EH (cell line): ENCODE measurements at places on chromosomes 11 and 22.
A peak's percentile ranks its signal among the peaks of the same experiment; 100 is the strongest.

DNA sequence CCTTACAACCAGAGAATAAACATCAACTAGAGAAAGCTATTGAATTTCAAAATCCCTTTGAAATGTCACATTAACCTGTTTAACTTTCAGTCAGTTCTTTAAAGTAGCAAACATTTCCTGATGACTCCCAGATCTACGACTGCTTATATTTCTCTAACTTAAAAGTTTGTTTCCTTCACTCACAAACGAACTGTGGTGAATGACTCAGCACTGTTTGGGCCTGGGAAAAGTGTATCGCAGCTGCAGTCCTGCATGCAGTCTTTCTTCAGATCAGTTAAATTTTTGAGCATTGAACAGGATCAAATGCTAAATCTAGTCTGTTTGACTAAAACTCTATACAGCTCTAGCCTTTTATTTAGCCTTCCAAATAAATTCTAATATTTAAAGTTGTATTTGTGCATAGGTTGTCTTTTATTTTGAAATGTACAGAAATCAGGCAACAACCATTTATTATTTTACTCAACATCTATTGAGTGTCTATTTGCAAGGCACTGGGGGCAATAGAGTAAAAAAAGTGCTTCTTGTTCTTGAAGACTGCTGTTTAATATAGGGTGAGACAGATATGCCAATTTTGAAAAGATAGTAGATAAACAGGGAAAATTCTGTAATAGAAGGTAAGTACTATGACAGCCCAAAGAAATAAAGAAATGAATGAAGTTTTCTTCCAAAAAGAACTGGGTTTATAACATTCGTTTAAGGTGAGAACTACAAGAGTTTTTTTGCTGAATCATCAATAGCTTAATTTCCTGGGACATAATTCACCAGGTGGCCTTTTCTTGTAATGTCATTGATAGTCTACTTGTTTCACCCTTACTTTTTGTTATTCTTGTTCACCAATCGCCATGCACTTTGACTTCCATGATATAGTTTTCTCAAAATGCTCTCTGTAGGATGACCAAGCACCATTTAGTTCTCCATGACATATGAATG, 235.4 kb downstream of the METTL15 start:
- DNase-seq = peak; percentile 88

DNA sequence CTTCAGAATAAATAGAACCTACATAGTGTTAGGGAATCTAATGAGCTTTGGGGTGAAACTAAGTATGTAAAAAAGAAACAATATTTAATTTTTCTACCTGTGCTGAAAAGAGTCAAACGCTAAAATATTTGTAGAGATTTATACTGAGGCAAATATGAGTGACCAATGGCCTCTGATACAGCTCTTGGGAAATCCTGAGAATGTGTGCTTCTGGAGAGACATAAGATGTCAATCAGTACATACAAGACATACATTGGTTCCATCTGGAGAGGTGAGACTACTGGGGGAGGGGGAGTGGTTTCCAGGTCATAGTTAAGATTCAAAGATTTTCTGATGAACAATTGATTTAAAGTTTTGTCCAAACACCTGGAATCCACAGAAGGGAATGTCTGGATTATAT, 970 bp downstream of the ASRGL1 start:
- DNase-seq = no peak

GRCh38 chr11:10164621-10165020, 129.4 kb downstream of the SBF2 start:
- DNase-seq = peak; percentile 52

DNA sequence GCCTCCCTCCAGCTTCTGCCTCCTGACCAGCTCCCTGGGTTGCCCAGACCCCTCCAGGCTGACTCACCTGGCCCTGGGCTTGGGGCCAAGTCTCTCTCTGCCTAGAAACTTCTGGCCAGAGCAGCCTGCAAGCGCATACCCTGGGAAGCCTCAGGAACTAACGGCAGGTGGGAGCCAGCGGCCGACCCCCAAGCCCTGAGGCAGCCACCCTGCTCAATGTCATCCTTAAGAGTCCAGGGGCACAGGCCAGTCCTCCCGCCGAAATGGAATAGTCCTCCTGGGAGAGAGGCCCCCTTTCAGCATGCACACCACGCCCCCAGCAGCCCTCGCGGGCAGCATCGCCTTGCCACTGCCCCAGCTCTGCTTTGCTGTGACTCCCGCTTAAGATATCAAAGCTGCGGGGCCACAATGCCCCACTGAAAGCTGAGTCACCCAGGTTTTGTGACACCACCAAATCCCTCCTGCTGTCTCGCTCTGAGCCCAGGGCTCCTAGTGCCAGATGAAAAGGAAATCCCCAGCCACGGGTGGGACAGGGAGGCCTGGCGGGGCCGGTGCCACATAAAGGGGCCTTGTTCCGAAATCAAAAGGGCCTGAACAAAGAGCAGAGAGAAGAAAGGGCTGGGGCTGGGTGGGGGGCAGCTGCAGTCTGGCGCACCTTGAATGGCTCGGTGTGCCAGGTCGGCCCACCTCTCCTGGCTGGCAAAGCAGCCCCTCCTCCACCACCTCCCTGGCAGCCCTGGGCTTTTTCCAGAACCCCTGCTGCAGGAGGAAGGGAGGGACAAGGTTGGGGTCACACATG, 21.4 kb upstream of the FGF3 start:
- no peak for DNase-seq

DNA sequence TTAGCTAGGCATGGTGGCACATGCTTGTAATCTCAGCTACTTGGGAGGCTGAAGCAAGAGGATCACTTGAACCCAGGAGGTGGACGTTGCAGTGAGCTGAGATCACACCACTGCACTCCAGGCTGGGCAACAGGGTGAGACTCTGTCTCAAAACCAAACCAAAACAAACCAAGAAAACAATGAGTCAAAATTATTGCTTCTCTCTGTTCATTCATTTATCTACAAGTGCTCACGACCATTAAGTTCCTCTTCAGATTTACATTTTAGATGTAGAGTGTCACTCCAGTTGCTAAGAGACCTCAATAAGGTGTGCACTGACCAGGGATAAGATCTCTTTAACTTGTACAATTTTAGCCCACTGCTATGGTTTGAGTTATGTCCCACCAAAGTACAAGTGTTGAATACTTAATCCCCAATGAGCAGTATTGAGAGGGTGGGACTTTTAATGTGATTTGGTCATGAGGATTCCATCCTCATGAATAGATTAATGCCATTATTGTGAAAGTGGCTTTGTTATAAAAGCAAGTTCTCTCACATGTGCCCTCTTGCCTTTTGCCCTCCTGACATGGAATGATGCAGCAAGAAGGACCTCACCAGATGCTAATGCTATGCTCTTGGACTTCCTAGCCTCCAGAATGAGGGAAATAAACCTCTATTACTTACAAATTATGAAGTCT, 7.8 kb downstream of the HNRNPUL2 start:
- DNase-seq = peak; percentile 17

DNA sequence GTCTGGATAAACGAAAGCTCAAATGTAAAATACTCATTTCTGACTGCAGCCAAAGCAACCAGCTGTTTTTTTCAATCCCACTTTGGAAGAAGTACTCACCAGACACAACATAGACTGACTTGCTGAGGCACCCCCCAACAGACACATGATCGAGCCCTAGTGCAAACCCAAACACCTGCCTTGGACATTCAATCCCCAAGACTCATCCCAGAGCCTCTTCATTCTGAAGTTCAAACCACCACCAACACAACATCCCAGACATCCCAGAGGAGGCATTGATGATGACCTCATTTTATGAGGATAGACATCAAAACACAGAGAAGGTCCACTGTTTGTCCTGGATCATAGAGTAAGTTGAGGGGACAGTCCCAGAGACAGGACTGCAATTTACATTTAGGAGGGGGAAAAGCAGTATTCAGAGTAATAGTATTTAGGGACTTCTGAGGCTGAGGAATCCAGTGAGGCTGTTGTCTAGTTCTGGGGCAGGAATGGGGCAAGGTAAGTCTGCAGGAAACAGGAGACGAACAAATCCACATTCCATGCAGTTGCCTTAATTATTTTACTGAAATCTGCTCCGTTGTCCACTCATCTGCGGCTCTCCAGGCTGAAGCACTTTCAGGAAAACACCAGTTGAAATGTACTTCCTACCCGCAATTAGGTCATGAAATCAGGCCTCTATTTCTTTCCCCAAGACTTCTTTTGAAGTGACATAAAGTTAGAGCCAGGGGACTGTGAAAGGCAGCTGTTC, 54.8 kb downstream of the CLPB start:
- no peak for DNase-seq

GRCh38 chr11:69263736-69264052, 30.3 kb upstream of the MYEOV start:
- no peak for DNase-seq

DNA sequence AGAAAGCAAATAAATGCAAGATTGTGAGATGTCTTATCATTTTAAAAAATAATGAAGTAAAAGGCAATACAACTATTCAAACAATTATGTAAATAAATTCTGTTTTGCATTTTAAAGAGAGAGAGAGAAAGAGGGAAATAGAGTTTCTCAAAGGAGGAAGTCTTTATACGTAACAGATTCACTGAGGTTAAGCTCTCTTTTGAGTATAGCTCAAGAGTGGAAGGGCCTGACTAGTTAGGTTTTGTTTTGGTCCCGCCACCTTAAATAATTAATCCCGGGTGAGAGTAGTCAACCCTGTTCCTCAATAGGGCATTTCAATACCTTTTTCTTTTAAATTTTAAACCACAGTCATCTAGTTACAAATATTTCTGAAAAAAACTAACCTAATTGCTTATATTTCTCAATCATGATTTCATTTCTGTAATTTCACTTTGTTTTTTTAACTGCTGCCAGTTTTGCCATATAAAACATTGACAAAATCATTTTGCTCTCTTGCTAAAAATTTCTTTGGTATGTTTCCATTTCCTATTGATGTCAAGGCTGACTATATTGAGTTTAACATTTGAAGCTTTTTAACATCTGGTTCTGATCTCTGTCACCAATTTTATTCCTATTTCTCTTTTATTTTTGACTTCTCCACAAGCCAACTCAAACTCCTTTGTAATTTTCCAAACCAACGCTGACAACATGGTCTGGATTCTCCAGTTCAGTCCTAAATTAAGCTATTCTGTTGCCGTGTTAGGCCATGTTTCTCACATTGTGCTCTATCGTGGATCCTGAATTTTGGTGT, 10.3 kb downstream of the OR10D3 start:
- DNase-seq = no peak

DNA sequence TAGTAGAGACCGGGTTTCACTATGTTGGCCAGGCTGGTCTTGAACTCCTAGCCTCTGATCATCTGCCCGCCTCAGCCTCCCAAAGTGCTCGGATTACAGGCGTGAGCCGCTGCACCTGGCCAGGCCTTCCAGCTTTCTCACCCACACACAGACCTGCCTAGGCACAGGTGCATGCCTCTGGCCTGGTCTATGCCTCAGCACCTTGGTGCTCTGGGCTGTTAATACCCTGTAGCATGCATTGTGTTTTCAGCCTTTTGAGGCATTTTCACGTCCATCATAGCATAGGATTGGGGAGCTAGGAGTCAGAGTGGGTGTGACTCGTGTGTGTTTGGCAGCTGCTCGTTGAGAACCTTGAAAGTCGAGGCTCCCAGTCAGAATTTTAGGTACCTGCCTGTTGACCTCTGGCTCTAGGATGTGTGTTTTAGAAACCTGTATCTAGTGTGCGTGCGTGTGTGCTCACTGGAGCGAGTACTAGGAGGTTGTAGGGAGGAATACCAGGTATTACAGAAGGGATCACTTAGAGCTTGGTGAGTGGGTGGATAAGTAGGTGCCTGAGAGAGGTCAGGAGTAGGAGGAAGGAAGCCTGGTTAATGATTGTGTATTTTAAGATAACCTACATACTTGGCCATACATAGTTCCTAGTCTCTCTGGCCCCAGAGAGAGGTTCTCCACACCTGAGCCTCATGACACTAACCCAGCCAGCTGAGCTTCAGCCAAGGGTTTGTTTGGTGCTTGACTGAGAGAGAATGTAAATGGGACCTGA, 20.0 kb downstream of the CRKL start:
- no peak for DNase-seq

GRCh38 chr11:128235426-128235825, 351.9 kb downstream of the ETS1 start:
- no peak for DNase-seq

- no peak for DNase-seq
Observed at GRCh38 chr11:118606844-118607228, 579 bp upstream of the PHLDB1 start.

DNA sequence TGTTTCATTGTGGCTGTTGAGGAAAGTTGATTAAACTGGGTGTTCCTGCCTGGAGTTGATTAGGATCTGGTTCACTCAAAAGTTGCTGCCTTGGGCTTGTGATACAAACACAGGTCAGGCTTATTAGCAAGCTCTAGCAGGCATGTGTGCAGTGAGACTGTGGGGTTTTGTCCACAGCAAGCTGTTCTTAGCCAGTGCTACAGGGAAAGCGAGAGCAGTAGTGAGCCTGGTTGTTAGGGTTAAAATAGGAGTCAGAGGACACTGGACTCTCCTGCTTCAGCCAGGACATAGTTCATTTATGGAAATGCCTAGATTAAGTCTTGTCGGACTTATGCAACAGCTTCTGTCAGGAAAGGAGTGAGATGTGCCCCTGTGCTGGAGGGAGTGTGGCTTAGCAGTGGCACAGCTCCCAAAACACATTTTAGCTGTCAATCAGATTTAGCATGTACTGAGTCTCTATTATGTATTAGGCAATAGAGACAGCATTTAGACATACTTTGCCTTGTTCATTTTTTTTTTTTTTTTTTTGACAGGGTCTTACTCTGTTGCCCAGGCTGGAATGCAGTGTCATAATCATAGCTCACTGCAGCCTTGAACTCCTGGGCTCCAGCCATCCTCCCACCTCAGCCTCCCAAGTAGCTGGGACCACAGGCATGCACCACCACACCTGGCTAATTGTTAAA, 8.7 kb downstream of the SNRPD3 start:
- DNase-seq = no peak

GRCh38 chr11:31529701-31530100, 20.1 kb downstream of the ELP4 start:
- no peak for DNase-seq

GRCh38 chr11:7871056-7871455, 60.0 kb downstream of the OR10A6 start:
- peak; percentile 20 for DNase-seq

GRCh38 chr22:24445481-24446259, 18.3 kb downstream of the ADORA2A start:
- DNase-seq = peak; percentile 30
